Activated T-helper 1 cell treated with anti-CD3 and anti-CD28 coated beads, Interleukin-2, amount 50 U/mL, for 16 hours (primary cell): ENCODE measurements at places on chromosomes 1 and 21.

DNA sequence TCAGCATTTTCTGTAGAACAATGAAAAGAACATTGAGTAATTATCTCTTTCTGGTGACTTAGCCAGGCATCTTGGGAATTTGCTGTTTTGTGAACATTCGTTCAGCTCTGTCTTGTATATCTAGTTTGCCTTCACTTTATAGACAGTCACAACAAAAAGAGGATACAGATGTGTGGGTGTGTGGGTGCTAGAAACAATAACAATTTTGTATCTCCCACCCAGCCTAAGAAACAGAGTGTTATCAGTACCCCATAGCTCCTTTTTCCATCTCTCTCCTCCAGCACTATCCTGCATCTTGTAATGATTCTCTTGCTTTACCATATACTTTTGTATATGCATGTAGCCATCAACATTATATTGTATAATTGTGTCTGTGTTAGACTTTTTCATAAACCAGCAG is 33.0 kb downstream of the AK4 start:
- no peak for DNase-seq

- peak; percentile 79 for DNase-seq
Observed at GRCh38 chr21:17819114-17819876, at the start of gene C21orf91. C21orf91 (minus strand) TSS chr21:17819356; CDS start chr21:17818318, 1,038 bp downstream.

GRCh38 chr1:29259802-29260441 is 23.6 kb downstream of the PTPRU start:
- DNase-seq, result no peak

GRCh38 chr1:208241512-208241911 is 2.7 kb downstream of the PLXNA2 start:
- no peak for DNase-seq

- no peak for DNase-seq
Observed at GRCh38 chr1:171798765-171799164, 17.3 kb downstream of the METTL13 start.

DNA sequence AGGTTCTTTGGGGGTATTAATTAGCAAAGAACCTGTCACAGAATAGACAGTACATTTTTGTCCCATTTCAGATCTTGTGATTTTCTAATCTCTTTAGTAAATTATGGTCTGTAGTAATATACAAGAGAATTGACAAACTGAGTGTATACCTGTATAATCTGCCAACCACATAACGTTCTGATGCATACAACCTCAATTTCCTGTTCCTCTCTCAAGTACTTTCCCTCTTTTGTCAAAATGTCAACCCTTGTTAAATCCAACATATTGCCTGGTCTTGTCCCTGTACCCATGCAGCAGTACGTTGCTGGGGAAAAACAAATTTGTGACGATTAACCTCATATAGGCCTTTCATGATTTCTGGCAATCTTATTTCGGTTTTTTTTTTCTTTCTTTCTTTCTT is 1.1 kb downstream of the ARV1 start:
- no peak for DNase-seq

DNA sequence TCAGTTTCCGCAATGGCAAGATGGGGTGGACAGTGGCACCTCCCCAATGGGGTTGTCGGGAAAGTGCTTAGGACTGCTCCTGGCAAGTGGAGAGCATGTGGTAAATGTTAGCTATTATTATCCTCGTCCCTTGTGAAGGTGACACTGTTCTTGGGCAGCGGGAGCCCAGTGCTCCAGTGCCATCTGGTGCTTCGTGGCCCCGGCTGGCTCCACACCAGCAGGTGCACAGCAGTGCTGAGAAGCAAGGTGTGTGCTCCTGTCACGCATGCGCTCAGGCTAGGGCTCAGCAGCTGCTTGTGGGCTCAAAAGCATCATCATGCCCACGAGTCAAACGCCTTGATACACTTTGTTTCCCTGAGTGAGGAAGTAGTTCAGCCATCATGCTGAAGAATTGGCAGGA is 24.9 kb upstream of the KCNC4 start:
- DNase-seq, result no peak

DNA sequence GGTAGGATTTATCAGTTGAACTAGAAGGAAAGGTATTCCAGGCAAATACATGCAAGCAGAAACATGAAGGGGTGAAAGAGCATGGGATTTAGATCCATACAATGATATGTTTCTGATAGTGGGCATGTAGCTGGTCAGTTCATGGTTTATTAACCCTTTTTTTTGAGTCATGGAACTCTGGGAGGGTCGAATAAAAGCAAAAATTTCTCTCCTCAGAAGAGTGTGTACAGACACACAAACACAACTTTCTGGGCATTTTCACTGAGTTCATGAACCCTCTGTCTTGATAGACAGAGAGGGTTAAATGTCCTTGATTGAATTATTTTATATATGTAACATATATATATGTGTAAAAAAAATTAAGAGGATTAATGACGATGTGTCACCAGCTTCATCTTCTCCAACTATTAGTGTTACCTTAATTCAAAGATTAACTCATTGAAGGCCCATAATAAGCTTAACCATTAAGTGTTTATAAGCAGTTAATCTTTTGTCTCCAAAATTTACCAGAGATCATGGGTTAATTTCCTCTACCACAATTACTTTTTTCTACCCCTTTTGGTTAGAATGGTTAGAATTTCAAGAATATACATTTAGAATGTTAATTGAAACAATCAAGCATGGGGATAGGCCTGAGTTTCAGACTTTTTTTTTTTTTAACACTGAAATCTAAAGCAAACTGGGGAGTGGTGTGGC is 4.6 kb downstream of the JUN start:
- DNase-seq, result no peak

GRCh38 chr1:30738040-30738714 is 14.8 kb upstream of the MATN1 start:
- DNase-seq, result no peak

- peak; percentile 6 for DNase-seq
Observed at GRCh38 chr1:174157157-174157806, 2.0 kb upstream of the RABGAP1L start.

DNA sequence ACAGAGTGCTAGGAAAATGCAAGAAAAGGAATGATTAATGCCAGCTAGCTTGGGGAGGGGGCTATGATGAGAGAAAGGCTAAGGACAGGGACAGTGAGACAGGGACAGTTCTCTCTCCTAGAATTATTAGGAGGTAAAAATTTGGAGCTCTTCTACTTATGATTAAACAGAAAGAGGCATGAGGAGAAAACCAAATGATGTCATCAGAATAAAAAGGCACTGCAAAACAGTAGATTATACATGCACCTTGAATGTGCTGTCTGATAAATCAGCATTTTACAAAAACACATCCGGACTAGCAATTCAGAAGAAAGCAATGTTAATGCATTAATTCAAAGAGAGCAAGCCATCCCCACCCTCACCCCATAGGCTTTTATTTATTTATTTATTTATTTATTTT is 277.5 kb downstream of the RGS7 start:
- DNase-seq, result no peak

- DNase-seq, result no peak
Observed at GRCh38 chr1:14055442-14056223, 355.6 kb downstream of the PRDM2 start.

GRCh38 chr1:24181619-24182018 is 5.5 kb downstream of the IFNLR1 start:
- no peak for DNase-seq

DNA sequence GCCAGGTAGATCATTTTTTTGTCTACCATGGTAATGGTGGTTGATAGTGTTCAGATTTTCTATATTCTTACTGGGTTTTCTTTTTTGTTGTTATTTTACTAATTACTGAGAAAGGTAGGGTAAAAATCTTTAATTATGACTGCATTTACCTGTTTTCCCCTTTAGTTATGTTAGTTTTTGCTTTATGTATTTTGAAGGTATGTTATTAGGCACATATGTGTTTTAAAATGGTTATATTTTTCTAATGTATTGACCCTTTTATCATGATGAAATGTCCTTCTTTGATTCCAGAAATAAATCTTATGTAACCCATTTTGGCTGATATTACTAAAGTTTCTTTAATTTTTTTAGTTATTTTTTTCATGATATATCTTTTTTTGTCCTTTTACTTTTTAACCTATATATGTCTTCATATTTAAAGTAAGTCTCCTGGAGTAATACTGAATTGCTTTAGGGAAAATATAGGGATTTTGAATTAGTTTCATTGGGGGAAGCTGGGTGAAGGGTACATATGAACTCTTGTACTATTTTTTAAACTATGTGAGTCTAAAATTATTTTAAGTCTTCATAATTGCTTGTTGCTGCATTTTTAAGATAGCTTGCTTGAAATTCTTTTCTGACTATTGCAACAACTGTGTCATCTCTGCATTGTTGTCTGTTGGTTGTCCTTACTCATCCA is 22.4 kb downstream of the SLC35A3 start:
- DNase-seq, result no peak

DNA sequence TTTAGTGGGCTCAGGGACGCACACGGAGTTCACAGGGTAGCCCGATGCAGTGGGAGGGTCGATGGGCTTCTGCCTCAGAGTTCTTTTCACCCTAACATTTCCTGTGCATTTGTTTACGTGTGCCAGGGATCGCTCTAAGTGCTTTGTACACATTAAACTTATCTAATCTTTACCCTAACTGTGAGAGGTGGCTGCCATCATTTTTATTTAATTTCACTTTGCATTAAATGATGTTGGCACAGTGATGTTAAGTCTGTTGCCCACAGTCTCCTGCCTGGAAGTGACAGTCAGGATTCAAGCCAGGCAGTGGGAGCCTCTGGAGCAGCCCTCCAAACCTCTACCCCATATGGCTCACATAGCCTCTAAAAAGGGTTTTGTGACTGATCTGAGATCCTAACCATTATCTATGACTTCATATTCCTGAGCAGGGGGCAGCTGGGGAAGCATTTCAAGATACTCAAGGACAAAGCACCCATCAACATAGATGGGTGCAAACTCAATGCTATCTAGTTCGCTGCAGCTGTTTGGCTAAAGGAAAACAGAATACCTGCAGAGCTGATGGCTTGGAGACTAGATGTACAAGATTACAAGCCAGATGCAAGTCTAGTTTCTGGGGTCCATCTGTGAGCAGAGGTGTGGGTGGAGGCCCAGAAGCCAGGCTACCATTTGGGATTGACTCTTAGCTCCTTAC is 303.8 kb downstream of the DISC1 start:
- no peak for DNase-seq

DNA sequence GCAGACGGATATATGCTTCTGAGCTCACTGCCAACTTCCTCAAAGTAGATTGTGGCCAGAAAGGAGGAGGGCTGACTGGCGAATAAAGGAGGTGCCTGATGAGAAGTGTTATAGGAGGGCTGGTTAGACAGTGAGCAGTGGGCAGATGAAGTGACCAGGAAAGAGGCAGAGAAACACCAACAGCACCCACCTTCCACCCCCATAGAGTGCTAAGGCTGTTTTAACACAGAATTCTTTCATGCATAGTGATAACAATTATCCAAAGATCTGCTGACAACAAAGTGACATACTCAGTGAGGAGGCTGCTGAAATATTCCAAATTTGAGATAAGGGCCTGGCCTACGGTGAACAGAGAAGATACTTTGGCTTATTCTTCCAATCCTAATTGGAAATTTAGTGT is 21.2 kb upstream of the MTR start:
- no peak for DNase-seq
